Activated naive CD4-positive, alpha-beta T cell (primary cell): ENCODE measurements at places on chromosomes 1 and 21.

- DNase-seq = peak; percentile 79
Measured at GRCh38 chr21:44927587-44928461, 7.1 kb upstream of the ITGB2 start.

GRCh38 chr1:231705806-231706760, 79.5 kb downstream of the DISC1 start:
- no peak for DNase-seq

- peak; percentile 60 for DNase-seq
Measured at GRCh38 chr1:25820247-25821111, 725 bp downstream of the MTFR1L start.

DNA sequence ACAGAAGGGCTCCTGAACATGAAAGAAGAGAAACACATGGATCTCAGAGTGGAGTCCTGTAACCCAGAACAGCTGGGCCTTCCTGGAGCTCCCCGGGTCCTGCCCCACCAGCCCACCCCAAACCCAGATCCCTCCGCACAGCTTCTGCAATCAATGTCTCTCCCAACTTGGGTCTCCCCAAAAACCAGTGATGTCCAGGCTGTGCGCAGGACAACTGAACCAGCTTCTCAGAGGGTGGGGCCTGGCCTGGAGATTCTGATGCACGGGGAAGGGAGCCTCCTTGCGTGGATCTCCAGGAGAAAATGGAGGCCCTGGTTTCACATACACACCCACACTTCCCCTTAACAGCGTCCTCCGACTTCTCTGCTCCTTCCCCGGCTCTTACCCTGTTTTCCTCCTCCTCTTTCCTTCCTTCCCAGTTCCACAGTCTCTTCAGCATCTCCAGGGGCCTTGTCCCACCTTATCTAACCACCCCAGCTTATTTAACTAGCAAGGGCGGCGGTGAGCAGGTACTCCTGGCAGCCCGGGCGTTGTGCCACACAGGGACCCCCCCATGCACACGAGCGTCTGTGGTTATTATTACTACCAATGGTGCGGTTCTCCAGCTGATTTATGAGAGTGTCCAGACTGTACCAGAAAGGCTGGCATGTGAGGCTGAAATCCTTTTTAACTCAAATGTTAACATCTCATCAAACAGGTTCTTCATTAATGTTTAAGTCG, 11.2 kb upstream of the MX2 start:
- no peak for DNase-seq

GRCh38 chr1:188463919-188464318, 1635.2 kb downstream of the PLA2G4A start:
- DNase-seq = no peak

DNA sequence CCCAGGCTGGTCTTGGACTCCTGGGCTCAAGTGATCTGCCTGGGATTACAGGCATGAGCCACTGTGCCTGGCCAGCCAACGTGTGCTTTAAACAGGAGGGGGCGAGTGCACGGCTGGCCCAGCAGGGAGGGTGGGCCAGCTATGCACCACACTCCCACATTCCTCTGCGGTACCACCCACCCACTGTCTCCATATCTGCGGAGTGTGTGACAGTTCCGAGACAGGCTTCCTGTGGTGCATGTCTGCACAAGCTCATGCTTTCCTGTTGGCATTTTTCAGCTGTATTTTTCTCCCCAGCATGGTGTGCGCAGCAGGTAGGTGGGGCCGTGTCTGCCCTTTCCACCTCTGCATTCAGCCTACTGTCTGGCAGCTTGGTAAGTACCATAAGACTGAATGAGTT, 183.3 kb downstream of the AJAP1 start:
- no peak for DNase-seq

- DNase-seq = no peak
Measured at GRCh38 chr1:203497269-203497777, 3.4 kb downstream of the OPTC start.

DNA sequence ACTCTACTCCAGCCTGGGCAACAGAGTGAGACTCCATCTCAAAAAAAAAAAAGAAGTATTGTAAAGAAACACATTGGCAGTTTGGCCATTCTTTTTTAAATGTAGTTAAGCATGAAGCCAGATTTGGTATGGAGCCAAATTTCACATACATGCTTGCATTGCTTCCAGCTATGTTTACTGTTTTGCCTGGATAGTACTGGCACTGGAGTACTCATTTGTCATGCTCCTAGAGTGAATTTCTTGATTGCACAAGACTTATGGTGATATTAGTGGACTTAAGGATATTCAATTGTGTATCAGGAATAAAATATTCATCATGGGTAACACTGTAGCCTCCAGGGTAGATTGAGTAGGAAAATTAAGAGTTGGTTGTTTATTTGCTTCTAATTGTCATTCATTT, 24.5 kb upstream of the SLC9A1 start:
- no peak for DNase-seq

DNA sequence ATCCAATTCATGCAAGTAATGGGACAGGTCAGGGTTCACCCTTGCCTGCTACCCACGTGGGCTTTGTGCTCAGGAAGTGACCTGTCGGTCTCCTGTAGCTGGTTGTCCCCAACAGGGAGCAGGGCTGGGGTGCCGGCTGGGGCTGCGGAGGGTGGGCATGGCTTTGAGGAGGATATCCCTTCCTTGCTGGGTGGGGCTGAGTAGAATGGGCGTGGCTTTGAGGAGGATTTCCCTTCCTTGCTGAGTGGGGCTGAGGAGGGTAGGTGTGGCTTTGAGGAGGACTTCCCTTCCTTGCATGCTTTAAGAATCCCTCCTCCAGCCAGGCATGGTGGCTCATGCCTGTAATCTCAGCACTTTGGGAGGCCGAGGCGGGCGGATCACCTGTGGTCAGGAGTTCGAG, 151.3 kb downstream of the CLIC6 start:
- DNase-seq = no peak

- no peak for DNase-seq
Measured at GRCh38 chr1:220808345-220809186, 21.9 kb downstream of the MTARC1 start.

GRCh38 chr21:34027721-34028461, 45.5 kb upstream of the MRPS6 start:
- DNase-seq = no peak

GRCh38 chr1:13595411-13595810, 11.8 kb downstream of the PDPN start:
- DNase-seq = no peak

GRCh38 chr1:114669562-114670082, at the start of gene DENND2C:
DENND2C (minus strand) TSS chr1:114670049; CDS start chr1:114625984, 44,065 bp downstream.
- DNase-seq = no peak

DNA sequence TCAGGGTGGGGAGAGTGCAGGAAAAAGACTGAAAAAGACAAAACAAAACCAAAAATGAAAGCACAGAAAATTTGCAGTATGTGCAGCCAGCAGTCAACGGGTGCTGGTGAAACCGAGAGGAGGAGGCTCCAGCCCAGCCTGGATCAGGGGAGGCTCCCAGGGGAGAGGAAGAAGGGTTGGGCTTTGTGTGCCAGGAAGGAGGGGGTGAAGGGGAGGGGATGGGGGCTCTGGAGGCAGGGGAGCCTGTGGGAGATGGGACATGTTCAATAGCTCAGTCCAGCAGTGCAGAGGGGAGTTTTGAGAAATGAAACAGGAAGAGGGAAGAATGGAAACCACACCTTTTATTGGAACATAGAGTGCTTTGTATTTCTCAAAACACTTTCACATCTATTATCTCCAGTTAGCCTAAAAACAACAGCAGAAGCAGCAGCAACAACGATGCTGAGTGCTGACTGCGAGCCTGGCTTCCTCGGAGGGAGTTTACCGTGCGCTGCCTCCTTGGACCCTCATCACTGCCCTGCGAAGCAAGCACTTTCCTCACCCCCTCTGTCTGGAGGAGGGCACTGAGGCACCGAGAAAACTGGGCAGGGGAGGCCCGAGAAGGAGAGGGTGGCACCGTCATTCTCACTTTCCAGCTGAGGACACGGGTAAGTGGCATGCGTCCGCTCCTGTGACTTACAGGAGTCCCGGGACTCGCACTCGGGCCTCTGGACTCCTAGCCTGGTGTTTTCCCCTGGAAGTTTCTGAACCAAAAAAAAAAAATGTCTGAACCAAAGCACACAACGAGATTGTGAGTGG, 62.9 kb downstream of the MDM4 start:
- DNase-seq = no peak

- no peak for DNase-seq
Measured at GRCh38 chr1:40102896-40103295, 5.8 kb upstream of the PPT1 start.

DNA sequence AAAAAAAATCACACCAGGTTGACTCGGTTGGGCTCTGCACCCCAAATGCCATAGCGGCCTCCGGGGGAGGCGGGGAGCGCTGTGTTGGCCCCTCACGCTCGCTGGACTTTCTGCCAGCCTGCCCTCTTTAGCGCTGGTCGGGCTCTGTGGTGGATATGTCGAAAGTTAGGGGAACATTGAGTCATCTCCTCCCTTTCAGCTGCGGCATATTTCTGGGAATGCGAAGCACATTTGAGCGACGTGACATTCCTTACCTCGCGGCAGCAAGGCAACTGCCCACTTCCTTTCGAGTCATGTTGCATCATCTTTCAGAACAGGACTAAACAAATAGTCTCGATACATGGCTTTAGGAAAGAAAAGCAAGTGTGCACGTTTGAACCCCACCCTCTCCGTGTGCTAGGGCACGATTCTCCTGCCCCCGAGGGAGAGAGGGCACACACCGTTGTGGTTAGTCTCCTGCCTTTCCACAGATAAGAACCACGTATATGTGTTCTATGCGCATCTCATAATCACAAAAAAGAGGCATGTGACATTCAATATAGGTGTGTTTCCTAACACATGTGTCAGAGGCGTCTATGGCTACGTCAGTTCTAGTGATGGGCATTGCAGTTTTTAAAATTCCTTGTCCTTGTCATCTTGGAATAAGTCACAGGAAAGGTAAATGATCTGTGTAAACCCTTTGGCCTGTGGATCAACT, 105.9 kb upstream of the SLC45A1 start:
- no peak for DNase-seq

DNA sequence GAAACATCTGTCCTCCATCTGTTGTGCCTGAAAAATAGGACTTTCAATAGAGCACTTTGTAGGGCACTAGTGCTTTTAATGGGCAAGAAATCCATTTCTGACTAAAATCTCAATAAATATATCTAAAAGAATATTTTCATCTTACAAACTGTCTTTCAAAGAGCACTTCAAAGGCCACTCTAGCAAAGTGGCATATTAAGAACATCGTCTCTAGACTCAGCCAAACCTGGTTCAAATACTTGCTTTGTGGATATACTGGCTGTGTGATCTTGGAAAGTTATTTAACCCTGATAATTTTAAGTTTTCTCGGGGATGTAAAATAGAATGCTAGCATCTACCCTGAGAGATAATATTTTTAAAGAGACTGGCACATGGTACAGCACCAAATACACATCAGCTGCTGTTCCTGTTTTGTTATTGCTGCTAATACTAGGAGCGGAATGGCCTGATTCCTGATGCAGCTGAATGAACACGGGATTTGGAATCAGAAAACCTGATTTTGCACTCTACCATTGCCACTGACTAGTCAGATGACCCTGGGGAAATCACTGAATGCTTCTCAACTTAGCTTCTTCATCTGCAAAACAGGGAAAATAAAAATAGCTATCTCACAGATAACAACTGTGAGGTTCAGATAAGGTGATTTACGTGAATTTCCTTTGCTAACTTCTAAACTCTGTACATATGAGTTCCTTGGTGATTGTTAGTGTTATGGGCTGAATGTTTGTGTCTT, 25.2 kb upstream of the LRRC8C start:
- DNase-seq = no peak

- DNase-seq = no peak
Measured at GRCh38 chr1:24141311-24141997, 1.5 kb downstream of the IL22RA1 start.

DNA sequence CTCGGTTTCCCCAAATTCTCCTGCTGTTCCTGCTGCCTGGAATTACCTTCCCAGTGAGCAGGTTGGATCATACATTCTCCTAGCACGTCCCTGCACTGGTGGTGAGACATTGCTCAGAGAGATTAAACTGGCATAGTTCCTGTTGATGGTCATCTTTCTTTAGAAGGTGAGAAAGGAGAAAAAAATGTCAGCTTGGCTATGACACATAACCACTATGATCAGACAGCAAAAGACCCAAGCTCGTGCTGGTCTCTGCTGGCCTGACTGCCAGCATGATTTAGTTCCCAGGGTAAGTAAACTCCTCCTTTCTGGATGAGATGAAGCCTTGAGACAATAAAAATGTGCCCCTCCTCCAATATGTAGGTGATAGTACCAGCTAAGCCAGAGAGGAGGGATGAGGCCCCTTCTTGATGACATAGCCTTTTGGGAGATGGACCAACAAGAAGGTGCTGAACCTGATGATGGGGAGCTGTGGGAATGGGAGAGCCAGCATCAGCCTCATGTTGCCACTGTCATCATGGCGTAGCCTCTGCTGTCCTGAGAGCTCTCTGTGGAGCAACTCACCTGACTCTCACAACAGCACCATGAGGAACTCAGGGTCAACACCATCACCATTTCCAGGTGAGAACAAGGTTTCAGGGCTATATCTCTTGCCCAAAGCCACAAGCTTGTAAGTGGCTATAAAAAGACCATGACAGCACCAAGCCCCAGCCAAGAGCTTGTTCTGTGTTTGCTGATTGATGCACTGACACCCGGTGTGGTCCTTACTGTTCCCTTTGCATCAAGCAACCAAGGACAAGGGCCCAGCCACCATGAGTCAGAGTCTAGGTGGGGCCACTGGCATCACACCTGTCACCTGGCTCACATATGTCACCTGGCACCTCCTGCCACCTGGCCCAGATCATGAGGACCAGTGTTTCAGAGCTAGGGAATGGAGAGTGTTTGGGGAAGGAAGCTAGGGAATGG, 200.0 kb downstream of the MATN1 start:
- DNase-seq = no peak

DNA sequence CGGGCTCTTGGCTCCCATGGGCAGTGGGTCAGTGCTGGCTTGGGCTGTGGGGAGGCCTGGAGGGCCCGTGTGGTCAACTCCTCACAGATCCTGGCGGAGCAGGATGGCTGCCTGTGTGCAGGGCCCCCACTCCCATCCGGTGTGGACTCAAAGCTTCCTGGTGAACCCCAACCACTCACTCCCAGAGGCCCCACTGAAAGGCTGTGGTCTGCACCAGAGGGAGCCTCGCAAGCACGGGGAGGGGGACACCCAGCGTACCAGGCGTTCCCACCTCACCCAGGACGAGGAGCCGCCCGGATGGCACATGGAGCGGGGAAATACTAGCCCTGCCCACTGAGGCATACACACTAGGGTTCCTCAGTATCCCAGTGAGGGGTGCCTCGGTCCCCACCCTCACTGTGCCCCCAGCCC, 75.4 kb upstream of the ACTRT2 start:
- no peak for DNase-seq

- DNase-seq = peak; percentile 65
Measured at GRCh38 chr1:58545591-58546519, 671 bp downstream of the OMA1 start.

DNA sequence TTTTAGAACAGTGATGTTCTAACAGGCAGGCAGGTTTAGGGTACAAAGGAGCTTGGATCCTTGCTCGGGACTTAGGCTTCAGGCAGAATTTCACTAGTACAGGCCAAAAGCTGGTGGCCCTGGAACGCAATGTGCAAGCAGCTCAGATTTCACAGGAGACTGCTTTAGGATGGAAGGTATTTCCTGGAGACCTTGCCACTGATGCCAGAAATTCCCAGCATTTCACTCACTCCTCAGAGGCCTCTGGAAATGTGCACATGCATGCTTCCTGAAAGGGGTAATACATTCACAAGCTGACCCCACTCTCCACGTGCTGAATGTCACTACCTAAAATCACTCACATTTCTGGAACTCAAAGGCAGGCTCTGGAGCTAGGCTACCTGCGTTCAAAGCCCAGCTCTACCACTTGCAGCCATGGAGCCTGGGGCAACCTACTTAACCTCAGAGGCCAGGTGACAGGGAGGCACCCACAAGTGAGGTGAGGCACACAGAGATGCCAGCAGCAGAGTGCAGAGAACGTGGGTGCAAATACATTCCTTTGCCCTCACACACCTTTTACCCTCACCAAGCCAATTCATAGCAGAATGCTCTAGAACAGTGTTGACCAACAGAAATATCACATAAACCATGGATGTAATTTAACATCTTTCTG, 56.5 kb downstream of the CDC7 start:
- no peak for DNase-seq
